ENCODE measurements at places on chromosomes 1 and 21. TPM values are rescaled to one million over a fixed set of nuclear protein-coding genes. Genes with fewer than 3 reads are reported as not detected.

B3GALT2 gene
- 0.10 TPM for polyA plus RNA-seq

SH2D1B gene
- not detected for polyA plus RNA-seq

JAK1 gene
- 38.9 TPM for polyA plus RNA-seq

WRAP73 gene
- polyA plus RNA-seq, result 52.1 TPM

TMIGD3 gene
- polyA plus RNA-seq, result not detected

PRAMEF14 gene
- not detected for polyA plus RNA-seq

KTI12 gene
- 25.7 TPM for polyA plus RNA-seq

OR2L5 gene
- not detected for polyA plus RNA-seq

- no peak overlapping the region for H3K4me3 ChIP-seq
- no peaks in the 10 kb centered on the region for H3K36me3 ChIP-seq
- no peak for DNase-seq
- H3K4me1 ChIP-seq, result peaks cover 9% of the 10 kb centered on the region
Measured at GRCh38 chr1:15515022-15515663, 8.9 kb downstream of the CASP9 start.

DNA sequence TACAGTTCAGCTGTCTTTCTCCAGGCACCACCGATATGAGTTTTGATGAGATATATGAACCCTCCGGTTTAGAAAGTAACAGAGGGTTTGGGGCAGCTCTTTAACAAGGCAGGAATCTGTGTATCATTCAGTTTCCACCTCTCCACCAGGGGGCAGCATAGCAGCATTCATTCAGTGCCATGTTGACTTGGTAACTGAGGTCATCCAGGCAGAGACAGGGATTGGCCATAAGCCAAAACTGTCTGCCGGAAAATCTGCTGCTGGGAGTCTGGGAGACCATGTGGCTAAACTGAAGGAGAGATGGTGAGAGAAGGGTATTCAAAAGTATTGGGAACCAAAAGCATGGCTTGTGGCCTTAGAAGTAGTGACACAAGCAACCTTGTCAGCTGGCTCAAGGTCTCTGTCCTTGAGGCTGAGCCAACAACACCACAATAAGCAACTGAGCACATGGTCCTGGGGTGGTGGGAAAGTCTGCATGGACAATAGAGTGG is 98.5 kb downstream of the LMX1A start:
- H3K4me3 ChIP-seq, result no peak overlapping the region
- peak; percentile 9 for DNase-seq
- H3K27ac ChIP-seq, result no peak overlapping the region
- H3K4me1 ChIP-seq, result no peaks in the 10 kb centered on the region

DNA sequence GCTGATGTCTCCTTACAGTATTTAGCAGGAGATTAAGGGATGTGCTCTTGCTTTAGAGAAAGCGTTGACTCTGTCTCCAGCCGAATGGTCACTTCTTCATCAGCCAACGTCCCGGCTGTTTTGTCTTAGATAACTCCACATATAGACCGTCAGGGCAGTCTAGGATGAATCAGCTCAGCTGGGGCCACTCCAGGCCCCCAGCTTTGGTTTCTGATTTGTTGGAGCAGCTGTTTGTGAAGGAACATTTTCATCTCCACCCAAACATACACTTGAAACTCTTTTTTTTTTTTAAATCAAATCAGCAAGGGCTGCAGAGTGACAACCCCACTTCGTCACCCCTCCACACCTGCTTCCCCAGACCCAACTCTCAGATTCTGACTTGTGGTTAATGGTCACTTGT is 206.1 kb upstream of the GALNT2 start:
- H3K27me3 ChIP-seq, result no peaks in the 10 kb centered on the region
- peaks cover 6% of the 10 kb centered on the region for H3K4me1 ChIP-seq
- no peak overlapping the region for H3K27ac ChIP-seq
- H3K4me3 ChIP-seq, result no peak overlapping the region

DNA sequence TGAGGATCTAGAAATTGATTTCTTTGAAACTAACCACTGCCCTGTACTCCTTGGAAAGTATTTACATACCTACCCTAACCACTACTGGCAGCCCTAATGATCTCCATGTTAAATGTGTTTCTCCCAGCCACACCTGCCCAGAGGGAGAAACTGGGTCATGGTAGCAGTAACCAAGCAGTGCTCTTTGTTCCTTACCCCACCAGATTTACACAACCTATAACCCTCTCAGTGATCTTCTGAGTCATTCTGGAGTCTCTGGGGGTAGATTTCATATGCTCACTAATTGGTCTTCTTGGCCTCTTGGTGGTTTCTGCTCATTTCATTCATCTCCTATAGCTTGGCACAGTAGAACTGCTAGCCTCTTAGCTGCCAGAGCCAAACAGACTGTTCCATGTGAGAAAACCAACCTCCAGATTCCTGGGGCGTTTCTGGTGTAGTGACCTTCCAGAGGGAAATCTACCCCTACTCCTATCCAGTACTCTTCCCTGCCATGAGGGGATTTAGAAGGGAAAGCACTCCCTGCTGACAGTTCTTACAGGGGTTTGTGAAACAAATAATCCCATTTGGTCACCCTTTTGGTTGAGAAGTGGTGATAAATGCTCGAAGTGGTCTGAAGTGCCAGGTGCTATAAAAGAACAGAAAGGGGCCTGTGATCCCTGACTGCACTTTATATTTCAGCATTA is 36.2 kb upstream of the LRIG2 start:
- no peak for DNase-seq
- no peaks in the 10 kb centered on the region for H3K36me3 ChIP-seq
- H3K4me3 ChIP-seq, result no peak overlapping the region
- peaks cover 17% of the 10 kb centered on the region for H3K4me1 ChIP-seq
- no peak overlapping the region for H3K27ac ChIP-seq

- no peaks in the 10 kb centered on the region for H3K36me3 ChIP-seq
- H3K27ac ChIP-seq, result no peak overlapping the region
Measured at GRCh38 chr1:18883636-18884418, 18.5 kb downstream of the ALDH4A1 start.

DNA sequence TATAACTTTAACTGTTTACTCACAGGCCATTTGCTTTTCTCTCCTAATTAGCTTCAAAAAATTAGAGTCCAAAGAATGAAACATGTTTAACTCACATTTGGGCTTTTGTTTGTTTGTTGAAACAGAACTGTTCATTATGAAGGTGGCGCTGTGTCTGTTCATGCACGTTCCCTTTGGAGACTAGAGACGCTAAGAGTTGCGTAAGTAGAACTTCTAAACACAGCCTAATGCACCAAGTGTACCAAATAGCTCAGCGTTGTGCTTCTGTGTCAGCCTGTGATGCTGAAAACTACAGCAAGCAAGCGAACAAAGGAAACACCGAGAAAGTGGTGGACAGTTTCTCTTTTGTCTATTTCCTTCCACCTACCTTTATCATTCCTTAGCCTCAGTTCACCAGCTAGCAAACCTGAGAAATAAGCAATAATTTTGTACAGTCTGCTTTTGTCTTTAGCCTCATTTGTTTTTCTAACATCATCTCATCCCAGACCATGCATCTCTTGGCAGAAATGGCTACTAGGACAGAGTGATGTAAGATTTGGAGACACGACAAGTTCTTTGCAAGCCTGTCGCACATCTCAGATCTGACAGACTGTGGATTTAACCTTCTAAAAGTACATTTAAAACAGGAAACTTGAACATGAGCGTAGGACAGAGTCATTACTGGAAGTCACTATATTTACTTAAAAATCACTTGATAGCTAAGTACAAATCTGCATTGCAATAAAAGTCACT is 375.1 kb downstream of the RYR2 start:
- H3K27me3 ChIP-seq, result no peaks in the 10 kb centered on the region
- H3K36me3 ChIP-seq, result no peaks in the 10 kb centered on the region
- no peak overlapping the region for H3K4me3 ChIP-seq
- no peak overlapping the region for H3K27ac ChIP-seq
- no peak for DNase-seq

DNA sequence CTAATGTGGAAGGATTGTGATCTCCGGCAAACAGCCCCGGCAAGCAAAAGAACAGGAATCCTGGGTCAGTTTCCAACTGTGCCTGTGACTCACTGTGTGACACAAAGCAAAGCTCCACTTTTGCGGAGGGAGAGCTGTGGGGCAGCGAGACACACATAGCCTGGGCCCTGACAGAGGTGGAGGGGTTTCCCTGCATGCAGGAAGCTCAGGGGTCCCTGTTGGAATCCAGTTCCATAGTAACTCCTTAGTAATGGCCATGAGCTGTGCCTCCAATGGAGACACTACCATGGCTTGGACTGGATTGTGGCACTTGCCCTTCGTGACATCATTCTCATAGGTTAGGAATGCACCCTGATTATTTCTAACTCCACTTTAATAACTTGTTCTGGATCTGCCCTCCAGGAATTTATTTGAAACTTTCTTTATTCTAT is 47.0 kb upstream of the ATF3 start:
- H3K27me3 ChIP-seq, result no peaks in the 10 kb centered on the region
- no peak for DNase-seq
- H3K27ac ChIP-seq, result no peak overlapping the region
- peaks cover 21% of the 10 kb centered on the region for H3K4me1 ChIP-seq
- H3K36me3 ChIP-seq, result no peaks in the 10 kb centered on the region

DNA sequence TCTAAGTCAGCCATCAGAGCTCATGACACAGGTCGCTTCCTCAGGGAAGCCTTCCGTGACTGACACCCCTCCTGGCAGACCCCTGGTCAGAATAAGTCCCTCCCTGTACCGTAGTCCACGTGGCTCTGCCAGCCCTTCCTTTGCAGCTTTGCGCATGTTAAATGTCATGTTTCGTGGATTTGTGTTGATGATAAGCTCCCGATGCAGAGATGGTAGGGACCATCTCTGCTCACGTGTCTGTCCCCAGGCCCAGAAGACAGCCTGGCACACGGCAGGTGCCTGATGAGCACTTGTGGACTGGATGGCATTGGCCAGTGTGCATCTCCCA is 75.9 kb downstream of the DHRS3 start:
- H3K27ac ChIP-seq, result no peak overlapping the region
- no peaks in the 10 kb centered on the region for H3K27me3 ChIP-seq
- H3K4me1 ChIP-seq, result no peaks in the 10 kb centered on the region
- no peaks in the 10 kb centered on the region for H3K36me3 ChIP-seq

GRCh38 chr1:198160222-198160621 is 3.4 kb downstream of the NEK7 start:
- H3K4me1 ChIP-seq, result peaks cover 19% of the 10 kb centered on the region
- no peak overlapping the region for H3K27ac ChIP-seq
- no peaks in the 10 kb centered on the region for H3K27me3 ChIP-seq
- H3K4me3 ChIP-seq, result peak overlapping the region; percentile 95
- DNase-seq, result no peak

- H3K27me3 ChIP-seq, result no peaks in the 10 kb centered on the region
- no peaks in the 10 kb centered on the region for H3K36me3 ChIP-seq
- no peak overlapping the region for H3K4me3 ChIP-seq
- H3K27ac ChIP-seq, result no peak overlapping the region
- H3K4me1 ChIP-seq, result no peaks in the 10 kb centered on the region
- no peak for DNase-seq
Measured at GRCh38 chr1:29057700-29058099, 66.0 kb downstream of the TMEM200B start.

DNA sequence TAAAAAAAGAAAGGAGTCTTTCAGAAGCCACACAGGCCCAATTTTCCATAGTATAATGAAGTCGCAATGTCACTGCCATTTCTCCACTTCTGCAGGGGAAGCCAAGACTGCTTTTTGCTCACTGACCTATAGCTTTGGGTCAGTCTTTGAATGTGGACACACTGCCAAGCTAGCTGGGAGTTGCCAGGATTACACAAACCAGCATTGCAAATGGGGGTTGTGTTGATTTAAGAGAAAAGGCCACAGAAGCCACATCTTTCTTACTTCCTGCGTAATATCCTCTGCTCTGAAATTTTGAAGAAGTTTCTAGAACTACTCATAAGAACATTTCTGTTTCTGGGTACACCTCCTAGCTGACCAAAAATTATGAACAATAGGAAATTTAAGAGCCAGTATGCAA is 45.8 kb upstream of the SAMSN1 start:
- no peak for DNase-seq
- H3K27ac ChIP-seq, result no peak overlapping the region
- no peaks in the 10 kb centered on the region for H3K27me3 ChIP-seq
- no peaks in the 10 kb centered on the region for H3K36me3 ChIP-seq

DNA sequence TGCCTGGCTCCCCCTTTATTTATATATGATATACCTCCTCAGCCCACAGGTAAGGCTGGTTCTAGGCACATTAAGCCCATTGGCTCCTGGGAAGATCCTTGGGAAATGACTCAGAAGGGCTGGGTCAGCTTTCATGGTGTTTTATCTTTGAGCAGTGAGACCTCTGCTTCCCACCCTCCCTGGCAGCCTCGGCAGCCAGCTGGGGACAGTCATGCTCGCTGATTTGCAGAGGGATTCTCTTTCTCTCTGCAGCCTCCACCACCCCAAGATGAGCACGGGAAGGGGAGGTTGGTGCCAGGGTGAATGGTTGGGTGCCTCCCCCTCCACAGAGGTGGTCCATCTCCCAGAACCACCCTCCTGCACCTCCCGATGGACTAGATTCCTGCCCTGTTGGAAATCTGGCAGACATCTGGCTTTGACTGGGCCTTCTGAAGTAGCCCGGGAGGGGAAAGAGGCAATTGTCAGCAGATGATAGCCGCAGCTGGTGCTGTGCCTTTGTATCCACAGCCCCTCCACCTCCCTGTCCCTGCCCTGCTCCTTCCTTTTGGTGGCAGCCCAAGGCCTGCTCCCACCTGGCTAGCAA is 24.6 kb downstream of the IER5 start:
- DNase-seq, result no peak
- no peak overlapping the region for H3K27ac ChIP-seq
- H3K4me3 ChIP-seq, result no peak overlapping the region

DNA sequence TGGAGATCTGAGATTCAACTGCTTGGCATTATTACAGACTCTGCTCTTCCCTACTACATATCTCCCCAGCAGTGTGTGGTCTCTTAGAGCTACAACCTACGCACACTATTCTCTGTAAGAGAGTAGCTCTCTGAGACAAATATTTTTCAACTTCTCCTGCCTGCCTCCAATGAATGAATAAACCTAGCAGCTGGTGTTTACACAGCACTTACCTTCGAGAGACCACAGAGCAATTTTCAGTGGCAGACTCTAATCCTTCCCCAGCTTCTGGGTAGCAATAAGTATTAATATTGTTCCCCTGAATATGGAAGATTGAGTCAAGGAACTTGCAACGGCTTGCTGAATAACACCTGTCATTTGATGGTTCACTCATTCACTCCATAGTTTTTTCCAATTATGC is 350.9 kb upstream of the SPAG17 start:
- no peaks in the 10 kb centered on the region for H3K4me1 ChIP-seq
- H3K36me3 ChIP-seq, result no peaks in the 10 kb centered on the region
- H3K27me3 ChIP-seq, result no peaks in the 10 kb centered on the region
- no peak for DNase-seq
- no peak overlapping the region for H3K4me3 ChIP-seq

GRCh38 chr1:17335821-17336710 is 28.1 kb downstream of the PADI4 start:
- no peak for DNase-seq
- H3K4me1 ChIP-seq, result no peaks in the 10 kb centered on the region
- no peaks in the 10 kb centered on the region for H3K27me3 ChIP-seq
- H3K4me3 ChIP-seq, result no peak overlapping the region
- no peaks in the 10 kb centered on the region for H3K36me3 ChIP-seq
- no peak overlapping the region for H3K27ac ChIP-seq

- no peak overlapping the region for H3K27ac ChIP-seq
- H3K4me1 ChIP-seq, result no peaks in the 10 kb centered on the region
- H3K27me3 ChIP-seq, result no peaks in the 10 kb centered on the region
- H3K4me3 ChIP-seq, result no peak overlapping the region
- H3K36me3 ChIP-seq, result no peaks in the 10 kb centered on the region
- DNase-seq, result no peak
Measured at GRCh38 chr1:34057347-34058130, 107.5 kb downstream of the CSMD2 start.

GRCh38 chr1:179754041-179754624 is 11.0 kb downstream of the FAM163A start:
- no peaks in the 10 kb centered on the region for H3K4me1 ChIP-seq
- no peak overlapping the region for H3K4me3 ChIP-seq

Data from GM12878 (cell line).